ENCODE measurements at places on chromosomes 5 and 9. TPM values are rescaled to one million over a fixed set of nuclear protein-coding genes. Genes with fewer than 3 reads are reported as not detected.

GRCh38 chr9:116383133-116383532 is 229.5 kb downstream of the PAPPA start:
- DNase-seq: no peak

DNA sequence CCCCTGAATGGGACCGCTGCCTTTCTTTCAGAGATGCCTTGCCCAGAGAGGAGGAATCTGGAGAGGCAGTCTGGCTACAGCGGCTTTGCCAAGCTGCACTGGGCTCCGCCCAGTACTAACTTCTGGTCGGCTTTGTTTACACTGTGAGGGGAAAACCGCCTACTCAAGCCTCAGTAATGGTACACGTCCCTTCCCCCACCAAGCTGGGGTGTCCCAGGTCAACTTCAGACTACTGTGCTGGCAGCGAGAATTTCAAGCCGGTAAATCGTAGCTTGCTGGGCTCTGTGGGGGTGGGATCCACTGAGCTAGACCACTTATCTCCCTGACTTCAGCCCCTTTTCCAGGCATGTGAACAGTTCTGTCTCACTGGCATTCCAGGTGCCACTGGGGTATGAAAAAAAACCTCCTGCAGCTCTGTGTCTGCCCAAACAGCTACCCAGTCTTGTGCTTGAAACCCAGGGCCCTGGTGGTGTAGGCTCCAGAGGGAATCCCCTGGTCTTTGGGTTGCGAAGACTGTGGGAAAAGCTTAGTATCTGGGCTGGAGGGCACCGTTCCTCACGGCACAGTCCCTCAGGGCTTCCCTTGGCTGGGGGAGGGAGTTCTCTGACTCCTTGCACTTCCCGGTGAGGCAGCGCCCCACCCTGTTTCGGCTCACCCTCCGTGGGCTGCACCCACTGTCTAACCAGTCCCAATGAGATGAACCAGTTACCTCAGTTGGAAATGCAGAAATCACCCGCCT is 171.2 kb downstream of the CWC27 start:
- DNase-seq: peak; percentile 5

DNA sequence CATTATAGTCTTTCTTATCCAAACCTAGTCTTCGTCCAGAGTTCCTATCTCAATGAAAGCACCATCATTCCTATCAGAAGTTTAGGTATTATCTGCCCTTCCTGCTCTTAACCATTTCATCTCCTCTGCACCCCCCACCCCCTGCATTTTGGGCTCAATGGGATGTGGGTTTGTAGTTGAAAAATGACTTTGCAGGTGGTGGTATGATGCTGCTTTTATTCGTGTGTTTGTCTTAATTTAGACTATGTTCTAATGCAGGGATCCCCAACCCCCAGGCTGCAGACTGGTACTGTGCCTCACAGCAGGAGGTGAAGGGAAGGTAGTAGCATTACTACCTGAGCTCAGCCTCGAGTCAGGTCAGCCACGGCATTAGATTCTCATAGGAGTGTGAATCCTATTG is 49.4 kb upstream of the ZNF608 start:
- DNase-seq: no peak

GRCh38 chr5:154409230-154409840 is 36.5 kb upstream of the SAP30L start:
- DNase-seq: no peak

GRCh38 chr5:107812570-107813141 is 141.9 kb upstream of the EFNA5 start:
- peak; percentile 82 for DNase-seq

- DNase-seq: no peak
Observed at GRCh38 chr5:77339337-77339890, 128.9 kb downstream of the PDE8B start.

GRCh38 chr5:15525703-15526275 is 25.8 kb downstream of the FBXL7 start:
- no peak for DNase-seq

DNA sequence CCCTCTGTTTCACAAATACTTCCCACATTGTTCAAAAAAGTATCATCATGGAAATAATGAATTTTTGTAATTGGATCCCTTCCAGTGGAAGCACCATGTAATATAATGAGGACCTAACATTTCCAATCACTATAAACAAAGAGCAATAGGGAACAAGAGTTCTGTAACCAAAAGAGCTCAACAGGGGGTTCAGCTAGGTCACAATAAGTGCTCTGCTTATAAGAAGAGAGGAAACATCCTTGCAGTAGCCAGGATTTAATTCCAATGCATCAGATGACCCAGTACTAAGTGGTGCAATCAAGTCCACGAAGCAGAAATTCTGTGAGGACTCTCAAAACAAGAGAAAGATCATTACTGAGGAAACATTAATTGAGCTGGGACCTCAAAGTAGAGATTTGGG is 5.9 kb downstream of the SERINC5 start:
- DNase-seq: no peak

- no peak for DNase-seq
Observed at GRCh38 chr5:13660072-13660471, 284.4 kb downstream of the DNAH5 start.

DNA sequence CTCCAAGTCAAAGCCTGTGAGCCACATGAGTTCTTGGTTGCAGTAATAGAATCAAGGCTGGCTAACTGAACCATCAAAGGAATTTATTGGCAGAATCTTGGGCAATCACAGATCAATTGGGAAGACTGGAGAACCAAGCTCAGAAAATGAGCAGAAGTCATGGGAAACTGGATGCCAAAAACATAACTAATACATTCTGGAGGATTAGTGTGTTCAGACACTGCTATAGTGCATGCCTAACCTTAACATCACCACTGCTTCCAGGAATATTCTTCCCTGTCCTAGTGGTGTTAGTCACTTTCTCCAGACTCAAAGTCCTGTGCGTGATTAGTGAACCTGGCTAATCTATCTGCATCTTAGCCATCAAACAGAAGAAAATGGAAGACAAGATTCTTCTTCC is 843.7 kb downstream of the EFNA5 start:
- DNase-seq: no peak

DNA sequence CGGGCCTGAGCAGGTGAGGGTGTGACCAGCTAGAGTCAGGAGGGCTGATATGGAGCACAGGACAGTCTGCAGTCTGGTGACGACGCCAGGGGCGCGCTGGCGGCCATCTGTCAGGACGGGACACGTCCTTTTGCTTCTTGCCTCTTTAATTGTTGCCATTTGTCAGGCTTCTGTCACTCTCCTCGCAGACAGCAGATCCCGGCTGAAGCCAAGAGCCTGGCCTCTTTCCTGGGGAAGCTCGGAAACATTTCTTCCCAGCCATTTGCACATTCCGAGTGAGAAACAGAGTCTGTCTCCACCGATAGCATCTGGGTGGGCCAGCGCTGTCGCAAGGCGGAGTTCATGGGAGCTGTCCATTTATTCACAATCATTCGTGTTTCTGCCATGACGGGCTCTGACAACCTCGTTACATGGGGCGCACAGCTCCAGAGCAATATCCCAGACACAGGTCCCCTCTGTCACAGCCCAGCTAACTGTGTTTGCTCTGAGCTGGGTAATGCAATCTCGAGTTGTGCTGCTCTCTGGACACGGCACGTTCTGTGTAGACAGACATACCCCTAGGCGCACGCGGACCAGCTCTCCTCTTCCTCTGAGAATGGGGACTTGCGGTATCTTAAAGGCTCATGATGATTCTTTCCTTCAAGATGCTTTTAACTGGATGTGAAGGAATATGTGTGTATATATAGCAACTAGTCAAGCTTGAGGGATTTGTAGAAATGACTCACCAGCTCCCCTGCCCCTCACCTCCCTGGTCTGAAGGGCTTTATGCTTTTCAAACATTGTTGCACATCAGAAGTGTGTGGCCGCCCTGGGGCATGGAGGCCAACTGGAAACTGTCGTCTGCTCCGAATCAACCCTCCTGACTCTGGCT is 105.3 kb upstream of the FCN2 start:
- DNase-seq: peak; percentile 53

GRCh38 chr5:151464101-151464500 is 16.7 kb downstream of the SLC36A1 start:
- no peak for DNase-seq

DNA sequence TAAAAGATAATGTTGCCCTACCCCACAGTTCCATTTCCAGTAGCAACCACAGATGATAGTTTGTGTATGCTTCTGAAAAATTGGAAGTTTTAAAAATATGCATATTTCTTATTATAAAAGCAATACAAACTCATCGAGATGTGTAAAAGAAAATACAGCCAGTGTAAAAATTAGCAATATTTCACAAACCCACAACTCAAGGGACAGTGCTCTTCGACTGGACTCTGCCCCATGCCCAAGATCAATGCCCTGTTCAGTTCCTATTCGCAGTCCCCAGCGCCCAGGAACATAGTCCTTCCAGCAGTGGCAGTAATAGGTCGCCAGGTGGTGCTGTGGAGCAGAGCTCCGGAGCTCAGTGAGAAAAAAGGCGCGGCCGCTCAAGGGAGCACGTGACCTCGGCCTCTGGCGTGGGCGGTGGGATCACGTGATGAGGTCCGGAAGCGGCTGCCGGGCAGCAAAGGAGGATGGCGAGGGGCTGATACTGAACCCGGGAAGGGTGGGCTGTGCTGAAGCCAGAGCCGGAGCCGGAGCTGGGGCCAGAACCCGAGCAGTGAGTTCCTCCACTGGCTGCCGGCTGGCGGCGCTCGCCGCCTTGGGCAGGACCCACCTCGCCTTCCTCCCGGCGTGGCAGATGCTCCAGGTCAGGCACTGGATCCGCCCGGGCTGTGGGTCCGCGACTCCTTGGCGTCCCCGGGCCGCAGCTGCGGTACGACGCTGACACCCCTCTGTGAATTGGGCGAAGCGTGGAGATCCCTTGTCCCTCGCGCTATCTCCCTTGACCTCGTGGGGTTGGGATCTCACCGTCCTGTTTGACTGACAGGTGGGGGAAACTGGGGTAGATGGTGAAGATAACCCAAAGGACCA is at the start of gene SLC36A1:
Gene SLC36A1, plus strand, starts transcription at position 430 of the 864 bp plus-strand sequence. CDS start 11,190 bp downstream, outside the sequence.
- DNase-seq: peak; percentile 98

GRCh38 chr5:130424341-130424740 is 520.1 kb downstream of the CHSY3 start:
- DNase-seq: peak; percentile 5

- DNase-seq: no peak
Observed at GRCh38 chr9:111953444-111953843, 56.8 kb downstream of the UGCG start.

DNA sequence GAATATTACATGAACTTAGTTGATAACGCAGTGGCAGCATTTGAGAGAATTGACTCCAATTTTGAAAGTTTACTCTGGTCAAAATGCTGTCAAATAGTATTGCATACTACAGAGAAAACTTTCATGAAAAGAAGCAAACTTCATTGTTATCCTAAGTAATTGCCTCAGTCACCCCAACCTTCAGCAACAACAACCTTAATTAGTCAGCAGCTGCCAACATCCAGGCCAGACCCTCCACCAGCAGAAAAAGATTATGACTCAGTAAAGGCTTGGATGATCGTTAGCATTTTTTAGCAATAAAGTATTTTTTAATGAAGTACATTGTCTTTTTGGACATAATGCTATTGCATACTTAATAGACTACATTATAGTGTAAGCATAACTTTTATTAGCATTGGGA is 40.8 kb upstream of the SPDL1 start:
- DNase-seq: no peak

GRCh38 chr5:93189707-93190120 is 391.3 kb downstream of the NR2F1-AS1 start:
- no peak for DNase-seq

DNA sequence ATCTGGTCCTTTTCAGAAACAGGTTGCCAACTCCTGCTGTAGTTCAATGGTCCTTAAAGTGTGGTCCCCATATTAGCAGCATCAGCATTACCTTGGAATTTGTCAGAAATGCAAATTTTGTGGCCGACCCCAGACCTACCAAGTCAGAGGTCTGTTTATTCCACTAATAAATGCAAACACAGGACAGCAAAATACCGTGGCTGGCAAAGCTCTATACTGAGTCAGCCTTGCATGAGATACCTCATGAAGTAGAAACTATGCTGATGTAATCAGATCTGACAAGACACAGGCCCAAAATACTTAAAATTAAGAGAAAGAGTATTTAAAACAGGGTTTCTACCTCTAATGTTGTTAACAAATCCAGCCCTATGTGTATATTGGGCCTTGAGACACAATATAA is 3.0 kb downstream of the GOLM1 start:
- no peak for DNase-seq

- DNase-seq: no peak
Observed at GRCh38 chr9:112774006-112774996, 23.7 kb downstream of the SNX30 start.

DNA sequence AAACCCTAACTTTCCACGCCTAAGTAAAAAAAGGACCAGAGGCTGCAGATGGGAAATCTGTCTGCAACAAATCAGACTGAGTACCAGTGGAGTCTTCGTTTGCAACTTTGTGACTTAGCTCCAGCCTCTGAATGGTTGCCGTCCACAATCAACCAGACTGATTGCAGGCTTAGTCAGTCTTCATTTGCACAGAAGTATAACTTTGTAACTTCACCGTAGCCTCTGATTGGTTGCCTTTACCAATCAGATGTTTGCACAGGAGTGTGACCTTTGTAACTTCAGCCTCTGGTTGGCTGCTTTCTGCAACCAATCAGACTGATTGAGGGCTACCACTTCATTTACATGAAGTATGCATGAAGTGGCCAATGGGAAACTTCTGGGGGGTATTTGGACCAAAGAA is 53.7 kb downstream of the TGFBR1 start:
- DNase-seq: no peak

DNA sequence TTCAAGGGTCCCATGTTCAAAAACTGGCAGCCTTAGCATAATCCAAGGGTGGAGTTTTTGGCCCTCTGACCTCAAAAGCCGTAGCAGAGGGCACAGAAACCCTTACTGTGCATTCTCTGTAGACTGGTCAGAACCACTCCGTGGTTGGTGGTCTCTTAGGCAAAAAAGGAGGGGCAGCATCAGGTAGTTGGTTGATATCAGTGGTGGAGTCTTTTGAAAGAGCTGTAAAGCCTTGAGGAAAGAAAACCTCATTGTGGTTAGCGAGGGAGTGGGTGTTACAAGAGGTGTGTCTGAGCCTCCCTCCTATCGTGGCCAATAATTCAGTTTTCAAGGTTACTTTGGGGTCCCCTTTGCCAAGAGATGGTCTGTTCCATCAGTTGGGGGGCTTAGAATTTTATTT is 40.9 kb downstream of the ARHGEF28 start:
- DNase-seq: no peak

GRCh38 chr9:128054087-128054486 is 13.0 kb downstream of the NAIF1 start:
- no peak for DNase-seq

DNA sequence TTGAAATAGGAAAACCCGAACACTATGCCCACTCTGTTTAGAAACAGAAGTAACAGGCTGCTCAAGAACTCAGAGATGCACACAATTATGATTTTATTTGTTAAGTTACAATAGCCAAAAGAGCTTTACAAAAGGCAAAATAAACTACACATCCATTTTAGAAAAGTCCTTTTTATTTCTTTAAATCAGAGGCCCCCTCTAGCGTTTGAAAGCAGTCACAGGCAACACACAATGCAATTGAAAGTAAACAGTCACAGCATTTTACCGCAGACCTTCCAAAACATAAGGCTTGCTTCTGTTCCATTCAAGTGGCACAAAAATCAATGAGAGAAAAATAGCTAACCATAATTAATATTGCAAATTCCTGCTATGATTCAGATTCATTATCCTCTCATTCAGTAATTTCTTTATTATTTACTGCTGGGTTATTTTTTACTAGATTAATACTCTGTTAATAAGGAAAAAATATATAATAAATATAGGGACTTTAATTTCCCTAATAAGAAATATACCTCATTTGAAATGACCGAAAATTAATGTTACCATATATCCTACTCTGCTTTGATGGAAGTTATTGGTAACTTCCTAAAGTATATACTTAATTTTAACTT is 78.3 kb downstream of the CEP120 start:
- peak; percentile 70 for DNase-seq

The CCDC152 gene
- 3.0 TPM for total RNA-seq

The SCGB3A1 gene
- total RNA-seq: 16.5 TPM

The PCDHGB1 gene
- 3.7 TPM for total RNA-seq

The THBS4 gene
- 789 TPM for total RNA-seq
